Spleen (tissue), 13 donors: ENCODE measurements at places on chromosomes 6 and 20. TPM values are rescaled to one million over a fixed set of nuclear protein-coding genes. Genes with fewer than 3 reads are reported as not detected.
A peak's percentile ranks its signal among the peaks of the same experiment; 100 is the strongest.

The HRH3 gene
- total RNA-seq, result not detected

DNA sequence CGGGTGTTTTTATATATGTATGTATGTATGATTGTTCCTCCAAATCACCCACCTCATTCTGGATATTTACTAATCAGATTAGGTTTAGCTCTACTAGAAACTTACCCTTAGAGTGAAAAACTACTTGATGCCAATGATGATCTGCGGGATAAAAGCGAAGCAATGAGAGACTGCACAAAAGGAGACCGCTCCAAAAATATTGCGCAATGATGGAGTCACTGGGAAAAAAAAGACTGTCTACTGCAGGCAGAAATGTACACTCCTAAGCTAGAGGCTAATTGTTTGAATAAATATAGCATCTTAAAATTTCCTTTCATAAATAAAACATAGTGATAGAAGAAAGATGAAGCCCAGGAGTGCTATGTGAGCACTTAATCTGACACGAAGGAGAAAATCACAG lies 7.3 kb downstream of the RAB32 start:
- H3K27ac ChIP-seq, result no peak overlapping the region
- H3K4me3 ChIP-seq, result no peak overlapping the region
- H3K27me3 ChIP-seq, result no peaks in the 10 kb centered on the region

- no peak for DNase-seq
- H3K4me3 ChIP-seq, result peak overlapping the region; percentile 15
- peaks cover 20% of the 10 kb centered on the region for H3K4me1 ChIP-seq
- no peaks in the 10 kb centered on the region for H3K36me3 ChIP-seq
- H3K27ac ChIP-seq, result peak overlapping the region; percentile 24
Observed at GRCh38 chr20:1622450-1622849, 2.6 kb upstream of the SIRPB1 start.

The SRF gene
- 30.0 TPM for total RNA-seq

DNA sequence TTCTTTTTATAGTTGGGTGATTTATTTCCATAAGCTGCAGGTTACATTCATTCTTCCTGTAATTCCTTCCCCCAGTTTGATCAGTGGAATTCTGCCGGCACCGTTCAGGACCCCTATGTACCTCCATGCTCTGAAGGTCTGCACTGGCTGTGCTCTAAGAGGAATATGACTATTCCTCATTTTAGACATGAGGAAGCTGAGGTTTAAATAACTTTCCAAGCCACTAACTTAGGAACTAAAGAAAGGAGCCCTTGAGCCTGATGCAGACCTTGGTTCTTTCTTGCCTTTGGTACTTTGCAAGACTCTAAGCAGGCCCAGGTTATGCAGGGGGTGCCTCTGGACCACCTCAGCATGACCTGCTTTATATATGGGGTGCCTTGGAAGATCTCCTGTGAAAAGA lies 318.5 kb downstream of the QKI start:
- H3K36me3 ChIP-seq, result no peaks in the 10 kb centered on the region
- H3K27ac ChIP-seq, result no peak overlapping the region
- DNase-seq, result no peak
- no peaks in the 10 kb centered on the region for H3K4me1 ChIP-seq
- no peak overlapping the region for H3K4me3 ChIP-seq

DNA sequence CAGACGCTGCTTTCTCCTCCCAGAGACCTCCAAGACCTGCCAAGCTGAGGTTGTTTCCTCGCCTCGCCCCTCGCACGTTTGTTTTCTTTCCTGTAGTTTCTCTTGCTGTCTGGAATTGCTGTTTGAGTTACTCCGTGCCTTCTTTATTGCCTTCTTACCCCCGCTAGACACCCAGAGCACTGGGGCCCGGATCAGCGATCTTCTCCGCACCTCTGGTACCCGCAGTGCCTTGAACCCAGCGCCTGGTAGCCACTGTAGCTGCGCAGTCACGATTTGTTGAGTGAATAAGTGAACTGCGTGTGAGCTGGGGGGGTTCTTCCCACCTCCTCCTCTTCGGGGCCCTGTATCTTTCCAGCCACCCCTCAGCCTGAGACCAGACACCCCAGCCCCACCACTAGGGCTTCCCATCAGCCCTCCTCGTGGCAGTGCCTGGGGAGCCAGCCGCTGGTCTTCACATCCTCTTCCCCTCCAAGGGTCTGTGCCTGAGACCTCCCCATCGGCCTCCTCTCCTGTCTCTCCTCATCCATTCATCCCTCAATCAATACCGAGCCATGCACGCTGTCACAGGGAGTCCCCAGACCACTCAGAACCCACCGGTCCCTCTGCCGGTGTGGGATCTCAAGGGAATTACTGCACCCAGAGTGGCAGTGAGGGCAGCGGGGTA lies 849 bp upstream of the BMP7 start:
- peaks cover 29% of the 10 kb centered on the region for H3K4me1 ChIP-seq
- peaks cover 35% of the 10 kb centered on the region for H3K27me3 ChIP-seq
- no peak overlapping the region for H3K4me3 ChIP-seq
- no peak overlapping the region for H3K27ac ChIP-seq
- DNase-seq, result no peak

GRCh38 chr6:3405679-3406078 lies 51.2 kb downstream of the SLC22A23 start:
- H3K4me1 ChIP-seq, result peaks cover 11% of the 10 kb centered on the region
- H3K27ac ChIP-seq, result no peak overlapping the region
- no peaks in the 10 kb centered on the region for H3K36me3 ChIP-seq
- no peak for DNase-seq
- no peak overlapping the region for H3K4me3 ChIP-seq

DNA sequence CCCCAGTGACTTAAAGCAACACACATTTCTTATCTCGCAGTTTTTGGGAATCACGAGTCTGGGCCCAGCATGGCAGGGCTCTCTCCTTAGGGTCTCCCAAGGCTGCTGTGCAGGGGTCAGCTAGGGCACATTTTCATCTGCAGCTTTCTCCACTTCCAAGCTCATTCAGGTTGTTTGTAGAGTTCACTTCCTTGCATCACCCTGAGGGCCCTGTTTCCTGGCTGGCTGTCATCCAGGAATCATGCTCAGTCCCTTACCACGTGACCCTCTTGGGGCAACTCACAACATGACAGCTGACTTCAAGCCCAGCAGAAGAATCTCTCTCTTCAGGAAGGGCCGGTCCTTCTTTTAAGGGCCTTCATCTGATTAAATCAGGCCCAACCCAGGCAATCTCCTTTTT lies 21.3 kb downstream of the SNAP25 start:
- no peak overlapping the region for H3K27ac ChIP-seq
- H3K27me3 ChIP-seq, result no peaks in the 10 kb centered on the region
- no peak for DNase-seq
- H3K4me3 ChIP-seq, result no peak overlapping the region
- no peaks in the 10 kb centered on the region for H3K4me1 ChIP-seq

The CUTA gene
- total RNA-seq, result 134 TPM

The SYCP2 gene
- 9.1 TPM for total RNA-seq

The BACH2 gene
- total RNA-seq, result 46.1 TPM

The NKAIN4 gene
- not detected for total RNA-seq

GRCh38 chr6:24078200-24078599 lies 47.8 kb upstream of the NRSN1 start:
- H3K27ac ChIP-seq, result no peak overlapping the region
- no peak overlapping the region for H3K4me3 ChIP-seq
- DNase-seq, result no peak
- no peaks in the 10 kb centered on the region for H3K4me1 ChIP-seq

DNA sequence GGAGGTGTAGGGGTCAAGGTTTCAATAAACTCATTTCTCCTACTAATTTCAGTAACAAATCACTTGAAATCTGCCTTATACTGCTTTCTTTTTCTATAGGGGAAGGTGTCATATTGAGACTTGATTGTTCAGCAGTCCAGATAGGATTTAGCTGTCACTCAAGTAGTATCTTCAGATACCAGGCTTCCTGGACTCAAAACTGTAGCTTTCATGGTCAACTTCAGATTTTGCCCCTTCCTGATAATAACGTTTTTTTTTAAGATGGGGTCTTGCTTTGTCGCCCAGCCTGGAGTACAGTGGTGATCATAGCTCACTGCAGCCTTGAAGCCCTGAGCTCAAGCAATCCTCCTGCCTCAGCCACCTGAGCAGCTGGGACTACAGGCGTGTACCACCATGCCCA lies 77.8 kb downstream of the JAG1 start:
- peaks cover 40% of the 10 kb centered on the region for H3K36me3 ChIP-seq
- DNase-seq, result no peak
- H3K27ac ChIP-seq, result no peak overlapping the region
- H3K27me3 ChIP-seq, result no peaks in the 10 kb centered on the region
- no peaks in the 10 kb centered on the region for H3K4me1 ChIP-seq

The PPP1R3G gene
- total RNA-seq, result 7.7 TPM

The TRIM31 gene
- not detected for total RNA-seq

DNA sequence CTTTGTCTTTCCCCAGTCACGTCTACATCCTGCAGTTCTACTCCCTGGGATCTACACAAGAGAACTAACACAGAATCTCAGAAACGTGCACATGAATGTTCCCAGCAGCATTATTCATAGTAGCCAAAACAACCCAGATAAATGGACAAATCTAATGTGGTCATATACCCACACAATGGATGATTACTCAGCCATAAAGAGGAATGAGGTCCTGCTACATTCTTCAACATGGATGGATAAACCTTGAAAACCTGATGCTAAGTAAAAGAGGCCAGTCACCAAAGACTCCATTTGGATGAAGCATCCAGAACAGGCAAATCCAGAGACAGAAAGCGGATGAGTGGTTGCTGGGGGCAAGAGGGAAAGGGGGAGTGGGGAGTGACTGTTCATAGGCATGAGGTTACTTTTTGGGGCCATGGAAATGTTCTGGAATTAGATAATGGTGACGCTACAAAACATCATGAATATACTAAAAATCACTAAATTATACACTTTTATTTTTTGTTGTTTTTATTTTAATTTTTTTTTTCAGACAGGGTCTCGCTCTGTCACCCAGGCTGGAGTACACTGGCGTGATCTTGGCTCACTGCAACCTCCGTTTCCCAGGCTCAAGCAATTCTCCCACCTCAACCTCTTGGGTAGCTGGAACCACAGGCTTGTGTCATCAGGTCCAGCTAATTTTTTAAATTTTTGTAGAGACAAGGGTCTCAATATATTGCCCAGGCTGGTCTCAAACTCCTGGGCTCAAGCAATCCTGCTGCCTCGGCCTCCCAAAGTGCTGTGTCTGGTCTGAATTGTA lies 50.8 kb upstream of the DSN1 start:
- DNase-seq, result no peak
- H3K36me3 ChIP-seq, result no peaks in the 10 kb centered on the region
- peaks cover 32% of the 10 kb centered on the region for H3K4me1 ChIP-seq
- no peaks in the 10 kb centered on the region for H3K27me3 ChIP-seq

The CD24 gene
- 33.2 TPM for total RNA-seq

GRCh38 chr20:18466574-18466893 lies 296 bp downstream of the DZANK1 start:
- peaks cover 6% of the 10 kb centered on the region for H3K36me3 ChIP-seq
- H3K4me3 ChIP-seq, result peak overlapping the region; percentile 90
- H3K27me3 ChIP-seq, result no peaks in the 10 kb centered on the region
- no peak for DNase-seq

DNA sequence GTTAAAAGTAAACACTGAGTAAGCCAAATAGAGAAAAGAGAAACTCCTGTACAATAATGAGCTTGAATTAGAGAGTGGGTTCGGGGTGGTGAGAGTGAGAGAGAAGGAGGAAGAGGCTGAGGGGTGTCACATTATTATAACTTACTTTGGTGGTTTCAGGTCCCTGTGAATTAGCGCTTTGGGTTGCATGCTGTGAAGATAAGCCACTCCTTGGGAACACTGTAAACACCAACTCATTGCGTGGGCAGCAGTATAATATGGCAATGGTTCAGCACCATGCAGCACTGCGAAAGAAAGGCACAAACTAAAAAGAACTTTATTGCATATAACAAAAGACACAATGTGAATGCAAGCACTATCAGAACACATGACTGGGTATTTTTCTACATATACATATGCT lies 26.9 kb downstream of the MAP3K7 start:
- H3K4me3 ChIP-seq, result no peak overlapping the region
- peaks cover 39% of the 10 kb centered on the region for H3K36me3 ChIP-seq
- no peaks in the 10 kb centered on the region for H3K27me3 ChIP-seq
- no peak for DNase-seq
- no peak overlapping the region for H3K27ac ChIP-seq

DNA sequence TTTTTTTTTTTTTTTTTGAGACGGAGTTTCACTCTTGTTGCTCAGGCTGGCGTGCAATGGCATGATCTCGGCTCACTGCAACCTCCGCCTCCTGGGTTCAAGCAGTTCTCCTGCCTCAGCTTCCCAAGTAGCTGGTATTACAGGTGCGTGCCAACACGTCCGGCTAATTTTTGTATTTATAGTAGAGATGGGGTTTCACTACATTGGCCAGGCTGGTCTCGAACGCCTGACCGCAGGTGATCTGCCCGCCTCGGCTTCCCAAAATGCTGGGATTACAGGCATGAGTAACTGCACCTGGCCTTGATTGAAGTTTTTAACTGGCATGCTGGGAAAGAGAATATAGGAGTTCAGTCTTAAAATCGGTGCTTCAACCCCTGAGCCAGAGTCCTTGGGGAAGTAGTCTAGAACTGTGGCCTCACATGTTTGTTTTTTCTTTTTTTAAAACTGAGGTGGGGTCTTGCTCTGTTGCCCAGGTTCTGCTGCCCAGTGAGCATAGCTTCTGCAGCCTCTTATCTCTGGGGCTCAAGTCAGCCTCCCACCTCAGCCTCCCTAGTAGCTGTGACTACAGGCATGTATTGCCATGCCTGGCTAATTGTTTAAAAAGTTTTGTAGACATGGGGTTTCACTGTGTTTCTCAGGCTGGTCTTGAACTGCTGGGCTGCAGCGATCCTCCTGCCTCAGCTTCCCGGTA lies 3.3 kb downstream of the CBFA2T2 start:
- no peak overlapping the region for H3K4me3 ChIP-seq
- peaks cover 22% of the 10 kb centered on the region for H3K4me1 ChIP-seq
- no peaks in the 10 kb centered on the region for H3K27me3 ChIP-seq
- no peak overlapping the region for H3K27ac ChIP-seq

DNA sequence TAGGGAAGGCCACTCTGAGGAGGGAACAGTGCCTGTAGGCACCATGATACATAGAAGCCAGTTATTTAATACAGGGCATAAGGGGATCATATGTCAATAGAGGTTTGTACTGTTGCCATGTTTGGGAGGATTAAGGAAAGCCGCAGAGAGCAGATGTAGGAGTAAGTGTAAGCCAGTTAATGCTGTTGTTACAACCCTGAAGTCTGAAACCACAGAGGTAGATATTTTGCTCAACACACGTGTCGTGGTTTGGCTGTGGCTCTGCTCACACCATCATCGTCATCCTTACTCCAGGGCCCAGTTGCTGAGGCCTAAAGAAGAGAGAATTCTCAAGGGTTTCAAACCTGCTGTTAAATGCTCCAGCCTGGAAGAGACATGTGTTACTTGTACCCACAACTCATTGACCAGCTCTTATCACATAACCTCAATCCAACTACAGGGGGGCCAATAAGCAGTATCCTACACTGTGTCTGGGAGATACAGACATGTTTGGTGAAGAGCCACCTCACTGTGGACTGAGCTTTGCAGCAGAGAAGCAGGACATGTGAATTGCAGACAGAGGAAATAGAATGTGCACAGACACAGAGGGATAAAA lies 31.0 kb upstream of the PSMF1 start:
- H3K36me3 ChIP-seq, result no peaks in the 10 kb centered on the region
- no peak overlapping the region for H3K4me3 ChIP-seq
- no peaks in the 10 kb centered on the region for H3K27me3 ChIP-seq
- H3K4me1 ChIP-seq, result no peaks in the 10 kb centered on the region
- DNase-seq, result no peak
